ENCODE measurements at places on chromosomes 5 and 9. TPM values are rescaled to one million over a fixed set of nuclear protein-coding genes. Genes with fewer than 3 reads are reported as not detected.
A peak's percentile ranks its signal among the peaks of the same experiment; 100 is the strongest.

GBGT1 gene
- total RNA-seq = 1.3 TPM

PCDHGA11 gene
- 12.5 TPM for total RNA-seq

IFNA17 gene
- total RNA-seq = not detected

NUTM2G gene
- total RNA-seq = not detected

TERT gene
- 2.9 TPM for total RNA-seq

SLCO6A1 gene
- total RNA-seq = 1.6 TPM

PCA3 gene
- not detected for total RNA-seq

- no peaks in the 10 kb centered on the region for H3K36me3 ChIP-seq
- peaks cover 14% of the 10 kb centered on the region for H3K4me1 ChIP-seq
- no peak overlapping the region for H3K4me3 ChIP-seq
- no peak overlapping the region for H3K27ac ChIP-seq
- peaks cover 2% of the 10 kb centered on the region for H3K27me3 ChIP-seq
Measured at GRCh38 chr9:95120781-95121370, 196.6 kb downstream of the FANCC start.

- H3K27me3 ChIP-seq = peaks cover 48% of the 10 kb centered on the region
- peak overlapping the region; percentile 1 for H3K4me3 ChIP-seq
- peaks cover 73% of the 10 kb centered on the region for H3K4me1 ChIP-seq
- no peak for DNase-seq
- H3K36me3 ChIP-seq = peaks cover 9% of the 10 kb centered on the region
- H3K27ac ChIP-seq = peak overlapping the region; percentile 34
Measured at GRCh38 chr9:133818444-133818843, 80.3 kb upstream of the SARDH start.

DNA sequence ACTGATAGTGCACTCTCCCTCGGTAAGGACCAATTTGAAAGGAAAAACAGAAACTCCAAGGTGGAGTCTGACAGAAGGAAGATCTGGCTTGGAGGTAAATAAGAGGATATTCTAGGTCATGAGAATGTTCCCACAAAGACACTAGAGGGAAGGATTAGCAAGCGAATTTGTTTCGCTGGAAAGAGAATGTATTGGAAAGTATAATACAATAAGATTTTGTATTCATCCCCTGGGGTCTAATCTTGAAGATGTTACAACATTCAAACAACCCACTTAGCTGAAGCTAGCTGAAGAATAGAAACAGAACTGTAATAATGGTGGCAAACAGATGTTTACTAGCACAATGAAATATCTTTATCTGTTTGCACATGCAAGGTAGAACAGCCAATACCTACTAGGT is 158.7 kb downstream of the GNAQ start:
- no peaks in the 10 kb centered on the region for H3K36me3 ChIP-seq
- DNase-seq = no peak

DNA sequence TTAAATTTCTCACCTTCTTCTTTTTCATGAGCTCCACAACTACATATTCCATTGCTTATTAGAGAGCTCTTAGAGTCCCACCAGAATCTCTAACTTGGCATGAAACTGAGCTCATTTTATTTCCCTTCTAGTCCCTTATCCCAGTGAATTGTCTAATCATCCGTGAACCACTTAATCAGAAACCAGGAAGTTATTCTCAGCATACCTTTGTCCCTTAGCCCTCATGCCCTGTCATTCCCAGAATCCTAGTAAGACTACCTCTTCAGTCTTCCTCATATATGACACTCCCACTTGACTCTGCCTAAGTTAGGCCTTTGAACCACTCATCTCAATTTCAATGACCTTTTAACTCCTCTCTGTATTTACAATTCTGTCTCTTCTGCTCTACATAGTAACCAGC is 93.0 kb upstream of the PAPPA start:
- H3K36me3 ChIP-seq = no peaks in the 10 kb centered on the region
- H3K4me1 ChIP-seq = no peaks in the 10 kb centered on the region
- no peak for DNase-seq
- no peaks in the 10 kb centered on the region for H3K27me3 ChIP-seq
- no peak overlapping the region for H3K27ac ChIP-seq

DNA sequence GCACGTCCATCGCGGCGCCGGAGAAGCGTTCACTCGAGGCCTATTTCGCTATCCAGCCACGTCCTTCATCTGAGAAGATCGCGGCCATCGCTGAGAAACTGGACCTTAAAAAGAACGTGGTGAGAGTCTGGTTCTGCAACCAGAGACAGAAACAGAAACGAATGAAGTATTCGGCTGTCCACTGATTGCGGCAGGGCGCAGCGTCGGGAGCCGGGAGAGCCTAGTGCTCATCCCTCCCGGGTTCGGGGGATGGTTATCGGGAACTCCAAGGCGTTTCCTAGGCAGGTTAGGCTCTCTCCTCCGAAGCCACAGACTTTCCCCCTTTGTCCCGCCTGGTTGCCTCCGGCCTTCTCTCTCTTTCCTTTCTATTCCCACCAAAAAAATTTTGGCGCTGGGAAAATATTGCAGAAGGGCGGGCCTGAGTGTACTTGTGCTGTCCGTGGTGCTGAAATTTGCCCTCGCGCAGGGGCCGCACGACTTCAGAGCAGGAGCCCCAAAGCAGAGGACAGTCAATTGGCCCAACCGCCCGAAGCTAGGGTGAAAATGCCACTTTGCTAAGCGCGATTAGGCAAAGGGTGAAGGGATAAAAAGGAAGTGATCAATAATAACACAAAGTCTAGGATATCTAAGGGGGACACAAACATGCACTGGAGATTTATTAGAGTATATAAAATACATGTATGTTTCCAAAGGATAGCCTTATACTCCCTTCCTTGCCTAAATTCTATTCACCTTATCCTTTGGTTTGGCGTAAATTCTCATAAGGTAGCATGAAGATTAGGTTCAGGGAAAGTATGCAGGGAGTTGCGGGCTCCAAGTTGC is 1.8 kb downstream of the POU4F3 start:
- no peaks in the 10 kb centered on the region for H3K36me3 ChIP-seq
- peaks cover 14% of the 10 kb centered on the region for H3K4me1 ChIP-seq
- peak overlapping the region; percentile 60 for H3K27ac ChIP-seq

- H3K36me3 ChIP-seq = no peaks in the 10 kb centered on the region
- no peaks in the 10 kb centered on the region for H3K4me1 ChIP-seq
- no peak for DNase-seq
- no peak overlapping the region for H3K4me3 ChIP-seq
- no peaks in the 10 kb centered on the region for H3K27me3 ChIP-seq
- H3K27ac ChIP-seq = no peak overlapping the region
Measured at GRCh38 chr5:32265902-32266301, 46.8 kb downstream of the MTMR12 start.

- H3K4me3 ChIP-seq = no peak overlapping the region
- no peak overlapping the region for H3K27ac ChIP-seq
Measured at GRCh38 chr9:116208417-116209232, 55.0 kb downstream of the PAPPA start.

GRCh38 chr9:33350310-33350709 is 52.1 kb downstream of the AQP7 start:
- no peak overlapping the region for H3K27ac ChIP-seq
- no peak for DNase-seq
- peaks cover 6% of the 10 kb centered on the region for H3K4me1 ChIP-seq
- no peaks in the 10 kb centered on the region for H3K27me3 ChIP-seq
- H3K36me3 ChIP-seq = peaks cover 19% of the 10 kb centered on the region

DNA sequence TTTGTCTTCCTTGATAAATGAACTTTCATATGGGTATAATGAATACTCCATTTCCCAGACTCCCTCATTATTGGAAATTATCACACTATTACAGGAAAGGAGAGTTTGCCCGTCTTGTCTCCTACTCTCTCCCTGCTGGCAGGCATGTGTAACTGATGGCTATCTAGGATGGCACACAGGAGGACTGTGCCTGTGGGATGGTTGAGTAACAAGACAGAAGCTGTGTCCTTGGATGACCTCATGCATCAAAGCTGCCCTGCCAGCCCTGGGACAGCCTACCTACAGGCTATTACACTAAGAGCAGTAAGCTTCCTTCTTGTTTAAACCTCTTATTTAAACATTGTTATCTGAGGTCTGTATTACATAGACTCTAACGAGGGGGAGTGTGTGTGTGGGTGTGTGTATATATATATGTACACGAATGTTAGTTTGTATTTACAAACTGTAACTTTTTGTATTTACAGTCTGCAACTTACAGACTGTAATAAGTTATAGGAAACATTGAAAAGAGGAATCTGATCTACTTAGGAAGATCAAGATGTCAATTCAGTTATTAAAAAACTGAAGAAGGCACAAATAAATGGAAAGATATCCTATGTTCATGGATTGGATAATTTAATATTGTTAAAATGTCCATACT is 247.6 kb upstream of the ACO1 start:
- H3K4me1 ChIP-seq = no peaks in the 10 kb centered on the region
- H3K4me3 ChIP-seq = no peak overlapping the region
- no peaks in the 10 kb centered on the region for H3K36me3 ChIP-seq
- no peaks in the 10 kb centered on the region for H3K27me3 ChIP-seq
- H3K27ac ChIP-seq = no peak overlapping the region
- DNase-seq = no peak

DNA sequence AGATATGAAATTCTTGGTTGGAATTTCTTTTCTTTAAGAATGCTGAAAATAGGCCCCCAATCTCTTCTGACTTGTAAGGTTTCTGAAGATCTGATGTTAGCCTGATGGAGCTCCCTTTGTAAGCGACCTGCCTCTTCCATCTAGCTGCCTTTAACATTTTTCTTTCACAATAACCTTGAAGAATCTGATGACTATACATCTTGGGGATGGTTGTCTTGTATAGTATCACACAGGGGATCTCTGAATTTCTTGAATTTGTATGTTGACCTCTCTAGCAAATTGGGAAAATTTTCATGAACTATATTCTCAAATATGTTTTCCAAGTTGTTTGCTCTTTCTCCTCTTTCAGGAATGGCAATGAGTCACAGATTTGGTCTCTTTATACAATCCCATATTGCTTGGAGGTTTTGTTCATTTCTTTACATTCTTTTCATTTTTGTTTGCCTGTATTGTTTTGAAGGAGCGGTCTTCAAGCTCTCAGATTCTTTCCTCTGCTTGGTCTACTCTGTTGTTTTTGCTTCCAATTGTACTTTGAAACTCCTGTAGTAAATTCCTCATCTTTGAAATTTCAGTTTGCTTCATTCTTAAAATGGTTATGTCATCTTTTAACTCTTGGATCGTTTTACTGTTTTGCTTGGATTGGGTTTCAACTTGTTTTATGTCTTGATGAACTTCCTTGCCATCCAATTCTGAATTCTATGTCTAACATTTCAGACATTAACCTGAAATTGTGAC is 245.2 kb upstream of the TARS1 start:
- H3K36me3 ChIP-seq = no peaks in the 10 kb centered on the region
- H3K4me3 ChIP-seq = no peak overlapping the region
- no peak for DNase-seq
- H3K27me3 ChIP-seq = no peaks in the 10 kb centered on the region
- H3K27ac ChIP-seq = no peak overlapping the region
- H3K4me1 ChIP-seq = no peaks in the 10 kb centered on the region

DNA sequence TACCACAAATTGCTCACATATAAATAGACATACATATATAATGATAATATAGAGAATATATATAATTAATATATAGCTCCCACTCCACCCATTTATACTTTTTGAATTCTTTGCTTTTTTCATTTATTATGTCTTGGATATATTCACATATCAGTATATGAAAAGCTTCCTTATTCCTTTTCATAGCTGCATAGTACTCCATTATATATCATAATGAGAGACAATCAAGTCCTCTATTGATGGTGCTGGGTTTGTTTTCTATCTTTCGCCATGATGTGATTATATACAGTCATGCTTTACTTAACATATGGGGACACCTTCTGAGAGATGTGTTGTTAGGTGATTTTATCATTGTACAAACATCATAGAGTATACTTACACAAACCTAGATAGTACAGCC is 51.6 kb upstream of the ELL2 start:
- no peak overlapping the region for H3K4me3 ChIP-seq
- no peak overlapping the region for H3K27ac ChIP-seq
- H3K36me3 ChIP-seq = no peaks in the 10 kb centered on the region
- H3K27me3 ChIP-seq = no peaks in the 10 kb centered on the region
- H3K4me1 ChIP-seq = no peaks in the 10 kb centered on the region
- DNase-seq = no peak

DNA sequence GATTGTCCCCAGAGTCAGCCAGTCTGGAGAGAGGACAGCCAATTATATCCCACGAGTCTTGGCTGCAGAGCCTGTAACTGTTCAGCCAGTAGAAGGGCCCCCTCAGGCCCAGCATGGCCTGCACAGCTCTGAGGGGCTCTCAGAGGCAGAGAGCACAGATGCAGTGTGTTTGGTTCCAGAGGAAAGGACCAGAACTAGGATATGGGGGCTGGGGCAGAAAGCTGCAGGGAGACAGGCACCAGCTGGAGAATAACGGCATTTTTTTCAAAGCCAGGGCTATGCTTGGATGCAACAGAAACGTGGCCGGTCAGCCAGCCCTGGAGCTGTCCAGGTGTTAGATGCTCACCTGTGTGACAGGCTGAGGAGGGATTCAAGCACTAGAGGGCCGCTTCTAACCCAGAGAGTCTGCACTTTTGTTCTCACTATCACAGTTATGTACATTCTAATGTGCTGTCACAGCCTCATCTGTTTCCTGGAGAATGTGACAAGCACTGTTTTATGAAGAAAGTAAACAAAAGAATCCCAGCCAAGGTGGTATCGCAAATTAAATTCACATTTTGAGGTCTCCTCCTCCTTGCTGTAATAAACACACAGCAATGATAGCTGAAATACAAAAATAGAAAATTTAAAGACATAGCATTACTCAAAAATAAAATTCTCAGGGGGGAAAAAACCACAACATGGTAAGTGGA is 96.5 kb downstream of the GABBR2 start:
- H3K4me3 ChIP-seq = no peak overlapping the region
- H3K4me1 ChIP-seq = peaks cover 42% of the 10 kb centered on the region
- no peak for DNase-seq
- H3K27me3 ChIP-seq = peaks cover 3% of the 10 kb centered on the region

DNA sequence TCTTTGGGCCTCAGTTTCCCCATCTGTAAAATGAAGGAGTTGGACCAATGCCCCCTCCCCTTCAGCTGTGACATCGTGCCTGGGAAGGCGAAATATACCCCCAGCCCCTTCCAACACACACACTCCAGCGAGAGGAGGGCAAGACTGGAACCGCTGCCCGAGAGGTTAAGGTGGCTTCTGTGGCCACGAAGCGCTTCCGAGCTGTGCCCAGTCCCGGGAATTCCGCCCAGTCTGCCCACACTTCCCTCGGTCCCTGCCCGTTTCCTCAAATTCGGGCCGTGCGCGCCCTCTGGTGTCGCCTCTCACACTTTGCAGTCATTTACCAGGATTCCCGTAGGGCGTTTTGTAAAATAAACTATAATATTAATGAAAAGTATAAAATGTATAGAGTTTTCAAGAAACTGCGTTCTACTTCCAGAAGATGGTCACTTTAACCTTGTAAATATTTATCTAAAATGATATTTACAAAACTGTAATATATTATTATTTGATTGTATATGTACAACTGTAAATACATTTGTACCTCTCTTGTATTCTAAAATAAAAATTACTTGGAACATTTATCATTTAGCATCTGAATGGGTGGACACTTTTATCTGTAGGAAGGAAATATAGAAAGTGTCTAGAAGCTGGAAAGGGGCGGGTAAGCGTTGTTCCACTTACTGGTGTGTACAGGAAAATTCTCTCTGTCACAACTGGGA is 11.0 kb upstream of the EXOSC2 start:
- H3K4me1 ChIP-seq = peaks cover 5% of the 10 kb centered on the region
- peak overlapping the region; percentile 19 for H3K27ac ChIP-seq
- H3K36me3 ChIP-seq = peaks cover 8% of the 10 kb centered on the region
- peaks cover 5% of the 10 kb centered on the region for H3K27me3 ChIP-seq
